Bladder microvascular endothelial cell (primary cell): ENCODE measurements at places on chromosomes 7 and 10. TPM values are rescaled to one million over a fixed set of nuclear protein-coding genes. Genes with fewer than 3 reads are reported as not detected.

The COL26A1 gene
- 0.13 TPM in 1 of 2 replicates, not detected in the other for total RNA-seq

The TRPV5 gene
- not detected in 2 replicates for total RNA-seq

The CDNF gene
- 0.81 TPM in 1 of 2 replicates, not detected in the other for total RNA-seq

The ANKRD1 gene
- 240 and 1,685 TPM in 2 replicates for total RNA-seq

The C7orf57 gene
- total RNA-seq, result 0.19 TPM in 1 of 2 replicates, not detected in the other

The CCL24 gene
- total RNA-seq, result not detected in 2 replicates

The KCNIP2 gene
- total RNA-seq, result 0.31 and 0.65 TPM in 2 replicates

The CYP2C19 gene
- total RNA-seq, result 0.06 TPM in 1 of 2 replicates, not detected in the other

The TUBB8 gene
- not detected in 2 replicates for total RNA-seq

The UTF1 gene
- not detected in 2 replicates for total RNA-seq

The RET gene
- 0.69 TPM in 1 of 2 replicates, not detected in the other for total RNA-seq

The SOSTDC1 gene
- total RNA-seq, result not detected in 2 replicates

The AZGP1 gene
- not detected in 2 replicates for total RNA-seq

The GLI3 gene
- 1.9 and 2.6 TPM in 2 replicates for total RNA-seq

The MAGI2 gene
- 0.81 and 3.0 TPM in 2 replicates for total RNA-seq

The PNLIPRP3 gene
- total RNA-seq, result not detected in 2 replicates

The MGMT gene
- total RNA-seq, result 17.7 and 25.9 TPM in 2 replicates

The GSTO2 gene
- total RNA-seq, result 0.31 and 0.32 TPM in 2 replicates

The CFAP43 gene
- total RNA-seq, result under 0.01 TPM in 1 of 2 replicates, not detected in the other

The TWIST1 gene
- total RNA-seq, result 0.16 TPM in 1 of 2 replicates, not detected in the other

The PVRIG gene
- not detected in 2 replicates for total RNA-seq

The GIMAP1 gene
- total RNA-seq, result 11.1 and 26.7 TPM in 2 replicates

The CPVL gene
- total RNA-seq, result 0.76 and 7.0 TPM in 2 replicates
